Activated naive CD8-positive, alpha-beta T cell treated with anti-CD3 and anti-CD28 coated beads for 36 hours (primary cell): ENCODE measurements at places on chromosomes 5 and 9.

DNA sequence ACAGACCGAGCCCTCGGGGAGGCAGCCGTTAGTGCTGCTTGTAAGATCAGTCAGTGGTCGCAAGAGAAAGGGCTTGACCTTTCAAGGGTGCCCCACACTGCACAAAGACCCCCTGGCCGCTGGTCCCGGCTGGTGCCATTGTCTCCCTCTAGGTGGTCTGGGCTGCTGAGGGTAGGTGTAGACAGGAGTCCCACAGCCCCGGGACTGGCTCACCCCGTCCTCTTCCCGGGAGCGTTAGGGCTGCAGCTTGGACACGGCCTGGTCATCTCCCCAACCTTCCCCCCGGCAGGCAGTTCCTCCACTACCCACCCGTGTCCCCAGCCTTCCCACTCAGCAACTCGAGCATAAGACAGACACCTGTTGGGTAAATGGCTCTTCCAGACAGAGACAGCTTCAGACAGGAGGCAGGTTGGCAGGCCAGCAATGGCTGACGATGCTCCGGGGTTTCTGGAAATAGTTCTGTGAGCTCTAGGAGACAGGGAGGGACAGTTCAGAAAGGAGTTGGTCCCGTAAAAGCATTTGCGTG is 15.3 kb upstream of the TMEM250 start:
- DNase-seq = no peak

DNA sequence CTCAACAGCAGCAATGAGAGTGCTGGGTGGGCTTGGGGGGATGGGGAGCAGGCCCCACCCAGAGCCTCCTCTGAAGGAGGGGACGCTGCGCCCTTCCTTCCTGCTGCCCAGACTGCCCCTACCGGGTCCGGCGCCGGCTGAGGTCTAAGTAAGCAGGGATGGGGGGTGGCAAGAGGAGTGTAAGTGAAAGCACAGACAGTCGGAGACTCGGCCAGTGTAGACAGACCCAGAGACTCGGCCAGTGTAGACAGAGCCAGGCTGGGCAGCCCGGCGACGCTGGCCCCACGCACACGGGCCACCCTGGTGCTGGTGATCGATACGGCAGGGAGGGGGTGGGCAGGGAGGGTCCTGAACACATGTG is 7.4 kb upstream of the ENTPD8 start:
- peak; percentile 0 for DNase-seq

- no peak for DNase-seq
Observed at GRCh38 chr5:154967421-154968024, 26.6 kb downstream of the MRPL22 start.

DNA sequence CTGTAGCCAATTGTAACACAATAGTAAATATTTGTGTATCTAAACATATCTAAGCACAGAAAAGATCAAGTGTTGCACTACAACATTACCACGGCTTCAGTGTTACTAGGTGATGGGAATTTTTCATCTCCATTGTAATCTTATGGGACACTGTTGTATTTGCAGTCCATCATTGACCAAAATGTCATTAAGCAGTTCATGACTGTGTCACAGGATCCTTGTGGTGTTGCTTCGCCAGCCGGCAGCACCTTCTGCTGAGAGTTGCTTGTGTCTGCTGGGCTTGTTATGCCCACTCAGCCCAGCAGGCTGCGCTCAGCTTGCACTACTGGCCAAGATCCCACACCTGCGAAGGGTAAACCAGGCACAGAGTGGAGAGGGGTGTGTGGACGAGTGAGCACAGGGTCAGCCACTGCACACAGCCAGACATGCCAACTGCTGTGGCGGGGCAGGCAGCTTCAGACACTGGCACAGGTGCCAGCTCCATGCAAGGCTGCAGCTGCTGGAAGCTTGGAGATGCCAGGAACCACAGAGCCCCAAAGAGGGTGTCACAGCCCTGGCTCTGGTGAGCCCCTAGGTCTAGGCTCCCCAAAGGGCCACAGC is 273.7 kb downstream of the CETN3 start:
- DNase-seq = no peak

GRCh38 chr5:155564541-155564940 is 551.0 kb downstream of the KIF4B start:
- no peak for DNase-seq
